Suprapubic skin (tissue), 4 donors: ENCODE measurements at places on chromosomes 7 and 10.

- DNase-seq: no peak
These were observed 761.9 kb downstream of the TYW1 start for GRCh38 chr7:67758551-67758950.

DNA sequence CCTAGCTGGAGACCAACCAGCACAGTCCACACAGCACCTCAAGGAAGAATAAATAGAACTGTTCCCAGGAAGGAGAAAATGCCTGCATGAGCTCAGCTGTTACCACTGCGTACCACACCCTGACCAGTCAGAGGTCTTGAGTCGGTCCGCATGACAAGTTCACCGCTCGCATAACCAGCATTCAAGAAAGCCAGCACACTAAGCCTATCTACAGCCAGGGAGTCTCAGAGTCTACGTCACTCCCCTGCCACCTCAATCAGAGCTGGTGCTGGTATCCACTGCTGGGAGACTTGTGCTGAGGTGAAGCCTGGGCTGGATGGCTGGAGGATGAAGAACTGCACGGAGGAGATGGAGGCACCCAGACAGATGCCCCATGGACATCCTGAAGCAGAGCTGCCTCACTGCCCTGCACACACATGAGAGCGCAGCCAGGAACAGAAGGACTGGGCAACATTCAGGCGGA is 19.6 kb downstream of the AKR1C1 start:
- DNase-seq: no peak

GRCh38 chr7:44533301-44534055 is 7.7 kb downstream of the NPC1L1 start:
- no peak for DNase-seq

- DNase-seq: no peak
These were observed 465.6 kb upstream of the VSTM2A start for GRCh38 chr7:54076616-54077015.

GRCh38 chr10:88291289-88292184 is 291.6 kb downstream of the RNLS start:
- no peak for DNase-seq

GRCh38 chr7:18495412-18496340 is at the start of gene HDAC9:
TSS of gene HDAC9 (plus strand) at chr7:18495749. CDS start at chr7:18496303, 554 bp downstream.
- no peak for DNase-seq

DNA sequence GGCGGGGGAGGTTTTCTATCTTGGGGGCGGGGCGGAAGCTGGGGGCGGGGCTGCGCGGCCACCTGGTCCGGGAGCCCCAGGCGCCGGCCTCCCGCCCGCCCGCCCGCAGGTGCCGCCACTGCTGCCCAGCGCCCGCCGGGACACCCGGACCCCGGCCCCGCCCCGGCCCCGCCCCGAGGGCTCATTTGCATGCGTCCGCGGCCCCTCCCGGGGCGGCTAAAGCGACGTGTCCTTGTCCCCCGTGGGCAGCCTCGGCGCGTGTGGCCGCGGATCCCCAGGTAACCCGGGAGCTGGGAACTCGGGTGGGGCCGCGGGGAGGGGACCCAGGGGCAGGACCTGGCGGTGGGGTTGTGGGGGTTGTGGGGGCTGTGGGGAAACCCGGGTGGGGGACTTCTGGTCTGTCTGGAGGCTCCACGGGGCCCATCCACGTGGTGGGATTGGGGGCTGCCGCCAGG is at the start of gene BHLHA15:
Gene BHLHA15, plus strand, starts transcription at position 219 of the 455 bp plus-strand sequence. CDS start 871 bp downstream, outside the sequence.
- peak; percentile 53 for DNase-seq

DNA sequence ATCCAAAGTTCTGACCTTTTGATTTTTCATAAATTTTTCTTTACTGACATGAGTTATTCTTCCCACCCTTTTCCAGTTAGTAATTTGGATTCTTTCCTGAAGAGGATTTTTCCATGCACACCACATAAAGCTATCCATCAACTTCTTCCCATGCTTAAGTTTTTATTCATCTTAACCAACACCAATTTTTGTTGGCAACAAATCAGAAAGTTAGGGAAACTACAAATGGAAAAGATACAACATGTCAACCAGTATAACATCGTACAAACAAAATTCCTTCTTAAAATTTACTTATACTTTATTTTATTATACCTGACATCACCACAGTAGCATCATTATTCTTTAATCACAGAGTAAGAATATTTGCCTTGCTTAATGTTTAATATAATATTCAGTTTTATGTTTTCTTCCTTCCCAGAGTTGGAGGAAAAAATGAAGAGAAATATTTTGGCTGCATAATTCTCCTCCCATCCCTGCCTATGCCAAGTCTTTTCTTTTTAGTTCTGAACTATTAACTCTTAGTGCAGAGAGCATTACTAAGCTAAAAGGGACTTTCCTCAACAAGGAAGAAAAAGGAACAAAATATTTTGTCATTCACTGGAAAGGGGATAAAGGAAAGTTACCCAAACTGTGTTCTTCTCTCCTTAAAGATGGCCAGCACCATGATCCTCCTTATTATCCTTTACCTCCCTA is 67.5 kb upstream of the MEOX2 start:
- no peak for DNase-seq

- DNase-seq: no peak
These were observed 51.5 kb downstream of the SFMBT2 start for GRCh38 chr10:7359356-7359755.

- no peak for DNase-seq
These were observed 192.1 kb upstream of the KLF14 start for GRCh38 chr7:130926001-130926691.

DNA sequence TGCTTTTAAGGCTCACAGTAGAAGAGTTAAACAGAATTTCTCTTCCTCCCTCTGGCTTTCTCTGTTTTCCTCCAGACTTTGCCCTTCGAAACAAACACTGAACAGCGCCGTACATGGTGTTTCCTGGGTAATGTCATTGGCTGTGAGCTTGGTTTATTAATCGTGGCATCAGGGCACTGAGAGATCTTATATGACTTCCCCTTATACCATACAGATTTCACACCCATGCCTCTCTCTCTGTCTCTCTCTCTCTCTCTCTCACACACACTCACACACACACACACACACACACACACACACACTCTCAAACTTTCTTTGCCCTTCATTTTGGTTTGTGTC is 195.5 kb downstream of the CREB5 start:
- no peak for DNase-seq

- no peak for DNase-seq
These were observed 20.7 kb upstream of the VIPR2 start for GRCh38 chr7:159165352-159165751.

DNA sequence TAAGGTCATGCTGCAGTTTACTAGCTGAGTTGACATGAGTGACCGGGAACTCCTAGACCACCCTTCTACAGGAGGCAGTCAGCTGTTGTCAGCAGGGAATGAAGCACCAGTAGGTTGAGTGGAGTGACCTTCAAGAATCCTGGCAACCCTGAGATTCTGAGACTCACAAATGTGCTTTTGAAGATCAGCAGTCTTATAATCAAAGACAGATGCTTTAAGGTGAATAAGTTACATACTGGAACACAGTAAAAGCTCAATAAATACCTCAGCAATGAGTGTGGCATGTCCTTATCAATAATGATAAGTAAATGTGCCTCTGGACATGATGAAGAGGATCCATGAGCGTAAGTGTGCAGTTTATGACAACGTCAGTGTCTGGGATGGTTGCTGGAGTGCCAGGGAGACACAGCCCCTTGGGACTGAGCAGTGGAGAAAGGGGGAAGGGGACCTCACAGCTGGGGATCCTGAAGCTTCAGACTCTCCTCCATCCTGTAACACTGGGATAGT is 11.9 kb upstream of the OR6V1 start:
- no peak for DNase-seq

- DNase-seq: peak; percentile 69
These were observed 459 bp downstream of the CYCS start for GRCh38 chr7:25124465-25125136.

GRCh38 chr7:157318015-157318706 is 18.6 kb upstream of the DNAJB6 start:
- no peak for DNase-seq

DNA sequence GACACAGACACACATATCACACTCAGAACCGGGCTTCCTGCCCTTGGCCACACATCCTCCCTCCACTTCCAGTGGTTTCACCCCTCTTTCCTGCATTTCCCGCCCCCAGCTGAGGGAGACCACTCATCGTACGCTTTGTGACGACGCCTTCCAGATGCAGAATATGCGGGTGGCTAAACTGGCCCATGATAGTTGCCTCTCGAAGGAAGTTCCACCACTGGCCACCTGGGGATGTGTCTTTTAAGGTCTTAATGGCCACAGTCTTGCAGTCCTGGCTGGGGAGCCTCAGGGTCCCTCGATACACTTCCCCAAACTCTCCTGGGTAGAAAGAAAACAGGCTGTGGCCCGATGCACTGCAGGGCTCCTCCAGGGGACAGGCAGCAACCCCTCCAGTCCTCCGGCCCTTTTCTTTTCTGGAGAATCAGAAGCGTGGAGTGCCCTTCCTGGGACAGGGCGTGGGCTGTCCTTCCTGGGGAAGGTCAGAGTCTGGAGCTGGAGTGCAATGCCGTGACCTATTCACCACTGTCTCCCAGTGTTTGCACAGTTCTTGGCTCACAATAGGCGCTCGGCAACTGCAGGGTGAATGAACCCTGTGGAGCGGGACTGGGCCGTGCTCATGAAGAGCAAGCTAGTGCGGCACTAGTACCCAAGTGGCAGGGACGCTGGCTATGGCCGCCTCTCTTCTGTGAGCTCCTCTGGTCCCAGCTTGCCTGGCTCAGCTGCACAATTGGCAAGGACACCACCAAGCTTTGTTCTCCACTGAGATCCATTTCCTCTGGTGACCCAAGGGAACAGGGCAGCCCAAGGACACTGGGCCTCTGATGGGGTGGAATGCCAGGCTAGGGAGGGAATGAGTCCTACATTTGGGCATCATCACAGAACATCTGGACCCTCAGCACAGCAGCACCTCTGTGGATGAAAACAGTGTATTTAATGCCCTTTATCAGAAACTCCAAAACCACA is 13.2 kb downstream of the EPHA1 start:
- DNase-seq: no peak

GRCh38 chr10:131886237-131886636 is 14.6 kb upstream of the PPP2R2D start:
- no peak for DNase-seq

- DNase-seq: no peak
These were observed 233.2 kb downstream of the TCERG1L start for GRCh38 chr10:131078131-131078881.

DNA sequence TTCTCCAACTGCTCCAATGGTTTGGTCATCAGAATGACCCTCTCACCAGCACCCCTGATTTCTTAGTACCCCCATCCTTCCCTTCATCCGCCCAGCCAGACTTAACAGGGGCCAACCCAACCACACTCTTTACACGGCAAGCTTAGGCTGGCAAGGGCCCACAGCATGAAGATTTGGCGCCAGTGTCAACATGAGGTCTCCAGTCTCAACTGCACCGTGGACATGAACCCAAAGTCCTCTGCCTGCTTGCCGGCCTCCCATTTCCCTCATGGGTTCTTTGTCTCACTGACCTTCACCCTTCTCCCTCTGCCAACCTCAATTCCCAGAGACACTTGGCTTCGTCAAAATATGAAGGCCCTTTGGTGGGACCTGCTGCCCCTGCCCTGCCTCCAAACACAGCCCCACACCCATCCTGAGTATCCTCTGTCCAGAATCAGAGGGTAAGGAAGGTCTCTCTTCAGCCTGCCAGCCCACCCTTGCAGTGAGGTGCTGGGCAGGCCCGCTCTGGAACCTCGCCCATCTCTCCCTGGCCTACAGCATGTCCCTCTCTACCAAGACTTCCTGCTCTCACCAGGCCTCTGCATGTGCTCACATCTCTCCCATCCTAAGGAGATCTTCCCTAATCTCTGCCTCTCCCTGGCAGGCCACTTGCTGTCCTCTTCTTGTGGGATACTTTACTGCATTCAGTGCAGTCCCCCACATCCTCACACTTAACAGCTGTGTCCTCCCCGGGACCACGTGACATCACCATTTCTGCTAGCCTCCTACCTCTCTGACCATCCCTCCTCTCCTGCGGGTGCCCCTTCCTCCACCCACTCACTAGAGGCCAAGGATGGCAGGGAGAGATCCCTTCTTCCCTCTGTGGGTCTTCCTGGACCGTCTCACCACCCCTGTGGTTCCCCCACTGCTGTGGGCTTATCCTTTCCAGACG is 91.7 kb upstream of the ZMIZ1 start:
- DNase-seq: no peak

- DNase-seq: no peak
These were observed 49.1 kb downstream of the ATXN7L1 start for GRCh38 chr7:105827151-105827875.

- DNase-seq: no peak
These were observed 27.7 kb downstream of the SHOC2 start for GRCh38 chr10:110947061-110947595.

DNA sequence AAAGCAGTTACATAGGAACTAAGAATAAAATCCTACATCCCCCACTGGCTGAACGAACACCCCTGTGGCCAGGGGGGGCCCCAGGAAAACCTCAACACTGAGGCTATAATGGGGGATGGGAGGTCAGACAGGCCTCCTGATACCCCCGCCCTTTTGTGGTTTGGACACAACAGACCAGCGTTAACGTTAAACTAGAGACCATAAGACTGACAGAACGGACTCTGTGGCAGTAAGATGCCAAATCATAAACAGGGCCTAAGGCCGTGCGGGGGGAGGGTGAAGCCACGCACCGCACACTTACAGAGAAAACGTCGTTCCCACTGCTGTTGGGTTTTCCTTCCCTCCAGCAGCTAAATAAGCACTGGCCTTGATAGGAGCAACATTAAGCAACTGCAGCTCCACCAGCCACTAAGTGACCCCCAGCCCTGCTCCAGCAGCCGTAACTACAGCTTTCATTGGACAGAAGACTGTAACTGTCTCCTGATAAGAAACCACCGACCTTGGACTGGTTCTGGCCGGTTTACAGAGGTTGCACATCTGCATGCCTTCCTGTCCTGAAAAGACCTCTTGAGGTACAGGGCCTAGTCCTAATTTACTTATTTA is 3.4 kb upstream of the PPP2R2D start:
- no peak for DNase-seq

DNA sequence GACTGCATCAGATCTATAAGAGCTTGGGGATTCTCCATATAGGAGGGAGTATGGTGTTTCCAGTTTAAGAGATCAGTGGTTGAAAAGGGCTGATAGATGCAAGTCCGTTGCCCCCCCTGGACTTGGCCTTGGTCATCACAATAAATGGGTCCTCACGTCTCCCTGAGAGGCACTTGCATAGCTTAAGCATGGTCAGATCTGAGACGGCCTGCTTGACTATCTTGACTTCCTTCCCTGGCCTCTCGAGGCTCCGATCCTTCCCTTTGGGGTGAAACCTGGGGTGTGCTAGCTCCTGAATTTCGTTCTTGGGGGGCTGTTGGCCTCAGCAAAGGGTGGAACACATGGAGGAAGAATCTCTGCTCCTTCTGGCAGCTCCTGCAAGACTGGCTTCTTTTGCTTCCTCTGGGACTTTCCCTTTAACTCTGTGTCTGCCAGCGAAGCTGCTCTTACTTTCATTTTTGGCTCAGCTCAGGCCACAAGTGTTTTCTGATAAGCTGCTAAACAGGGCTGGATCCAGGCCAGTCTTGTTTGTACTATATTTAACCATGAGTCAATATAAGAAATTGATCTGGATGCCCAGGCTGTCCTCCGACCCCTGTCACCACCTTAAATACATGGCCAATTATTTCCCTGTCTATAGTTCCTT is 11.2 kb upstream of the ZNF485 start:
- DNase-seq: no peak

DNA sequence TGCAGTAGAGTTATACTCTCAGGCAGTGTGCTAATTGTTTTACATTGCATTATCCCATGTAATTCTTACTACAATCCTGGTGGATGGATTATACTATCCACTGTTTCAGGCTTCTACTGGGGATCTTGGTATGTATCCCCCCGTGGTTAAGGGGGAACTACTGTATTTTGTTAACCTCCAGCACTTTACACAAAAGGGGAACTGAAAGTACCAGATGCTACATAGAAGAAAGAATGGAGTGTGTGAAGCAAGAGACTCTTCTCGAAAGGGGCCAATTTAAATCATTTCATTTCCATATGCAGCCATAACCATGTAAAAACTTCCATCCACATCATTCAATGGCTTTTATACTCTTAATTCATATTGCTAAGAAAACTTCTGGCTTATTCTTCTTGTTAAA is 69.4 kb downstream of the C1GALT1 start:
- DNase-seq: no peak
